ENCODE measurements at places on chromosomes 1 and 21.

DNA sequence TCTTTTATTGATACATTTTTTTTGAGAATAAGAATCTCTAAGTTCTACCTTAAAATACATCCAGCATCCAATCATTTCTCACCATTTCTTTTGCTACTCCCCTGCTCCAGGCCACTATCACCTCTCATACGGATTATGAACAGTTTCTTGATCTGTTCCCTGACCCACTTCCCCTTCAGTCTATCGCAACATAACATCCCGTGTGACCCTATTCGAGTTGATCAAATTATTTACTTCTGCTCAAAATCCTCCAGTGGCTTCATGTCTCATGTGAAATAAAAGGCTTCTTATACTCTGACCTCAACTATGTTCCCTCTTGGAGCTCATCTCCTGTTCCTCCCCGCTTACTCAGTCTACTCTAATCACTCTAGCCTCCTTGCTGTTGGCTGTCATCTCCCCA lies 5.2 kb downstream of the ALG14 start:
- DNase-seq = no peak

DNA sequence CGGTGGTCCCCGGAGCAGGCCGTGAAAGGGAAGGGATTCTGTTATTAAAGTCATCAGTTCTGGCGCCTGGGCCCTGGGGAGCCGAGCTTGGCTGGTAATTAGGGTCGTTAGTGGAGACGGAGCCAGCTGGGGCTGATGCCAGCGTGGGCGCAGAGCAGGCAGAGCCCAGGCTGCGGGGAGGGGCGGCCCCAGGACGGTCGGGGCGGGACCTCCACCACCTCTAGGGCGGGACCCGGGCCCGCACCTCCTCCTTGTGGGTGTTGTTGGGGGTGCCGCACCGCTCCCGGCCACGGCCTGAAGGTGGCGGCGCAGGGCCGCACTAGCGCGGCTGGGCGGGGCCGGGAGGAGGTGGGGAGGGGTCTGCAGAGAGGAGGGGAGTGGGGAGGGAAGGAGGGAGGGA lies 470.6 kb downstream of the PTPRU start:
- no peak for DNase-seq

DNA sequence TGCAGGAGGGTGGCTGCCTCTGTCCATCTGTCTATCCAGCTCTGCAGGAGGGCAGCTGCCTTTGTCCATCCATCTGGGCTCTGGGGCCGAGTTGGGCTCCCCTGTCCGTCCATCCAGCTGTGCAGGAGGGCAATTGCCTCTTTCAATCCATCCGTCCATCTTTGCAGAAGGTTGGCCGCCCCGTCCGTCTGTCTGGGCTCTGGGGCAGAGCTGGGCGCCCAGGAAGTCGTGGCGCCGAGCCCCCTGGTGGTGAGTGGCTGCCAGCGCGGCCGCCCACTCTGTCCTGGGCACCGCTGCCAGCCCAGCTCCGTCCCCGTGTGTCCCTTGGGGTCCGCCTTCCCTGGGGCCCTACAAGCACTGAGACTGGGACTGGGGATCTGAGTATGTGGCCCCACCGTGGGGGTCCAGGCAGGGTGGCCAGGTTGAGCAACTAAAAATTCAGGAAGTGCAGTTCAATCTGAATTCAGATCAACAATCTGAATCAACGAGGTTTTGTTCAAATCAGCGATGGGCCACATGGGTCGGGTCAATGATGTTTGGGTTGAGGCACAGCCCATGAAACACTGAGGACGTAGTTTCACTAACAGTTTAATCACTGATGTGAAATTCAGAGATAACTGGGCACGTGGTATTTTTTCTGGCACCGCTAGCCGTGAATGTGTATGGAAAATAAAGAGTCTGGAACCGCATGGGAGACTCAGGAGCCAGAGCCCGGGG lies 99.1 kb upstream of the ACTRT2 start:
- no peak for DNase-seq

- no peak for DNase-seq
These were observed 8.6 kb downstream of the STRIP1 start for GRCh38 chr1:110043016-110043415.

DNA sequence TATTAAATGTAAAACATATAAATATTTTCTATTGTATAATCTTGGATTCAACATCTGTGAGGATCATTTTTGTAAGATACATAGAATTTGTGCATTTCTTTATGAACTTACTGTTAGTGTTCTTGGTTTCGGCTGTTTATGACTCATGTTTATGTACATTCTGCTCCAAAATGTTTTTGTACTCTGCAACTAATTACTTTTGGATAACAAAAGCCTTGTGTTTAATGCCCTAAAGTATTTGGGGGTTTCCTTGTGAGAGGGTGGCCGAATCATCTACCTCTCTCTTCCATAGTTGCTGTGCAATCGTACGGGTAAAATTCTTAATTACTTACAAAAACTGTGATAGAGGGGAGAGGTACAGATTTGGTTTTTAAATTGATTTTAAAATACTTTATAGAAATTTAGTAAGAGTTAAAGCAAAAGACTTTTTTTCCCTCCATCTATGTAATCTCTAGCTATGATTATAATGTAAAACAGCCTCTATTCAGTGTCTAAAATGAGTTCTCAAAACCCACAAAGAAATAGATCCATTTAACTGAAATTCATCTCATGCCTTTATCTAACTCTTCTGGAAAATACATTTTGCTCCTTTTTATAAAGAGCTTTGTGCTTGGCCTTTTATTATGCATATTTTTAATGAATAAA lies 38.7 kb upstream of the LRRC8C start:
- DNase-seq = no peak

DNA sequence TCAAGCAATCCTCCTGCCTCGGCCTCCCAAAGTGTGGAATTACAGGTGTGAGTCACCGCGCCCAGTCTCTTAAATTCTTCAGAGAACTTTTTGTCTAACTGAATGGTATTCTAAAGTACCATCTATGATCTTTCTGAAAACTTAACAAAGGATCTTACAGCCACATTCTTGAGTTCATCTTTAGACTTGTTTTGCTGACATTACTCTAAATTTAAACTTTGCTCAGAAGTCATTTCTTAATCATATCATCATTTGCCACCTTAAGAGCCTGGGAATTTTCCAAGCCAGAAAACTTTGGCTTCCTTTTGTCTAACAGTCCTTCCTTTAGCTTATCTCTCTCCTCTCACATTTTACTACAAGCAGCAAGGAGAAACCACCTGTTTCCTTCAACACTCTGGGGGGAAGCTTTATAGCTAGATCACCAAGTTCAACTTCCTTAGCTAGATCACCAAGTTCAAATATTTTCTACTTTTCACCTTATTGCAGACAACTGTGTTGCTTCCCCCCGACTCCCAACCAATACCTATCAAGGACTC lies 5.4 kb upstream of the ZBTB8A start:
- DNase-seq = no peak

DNA sequence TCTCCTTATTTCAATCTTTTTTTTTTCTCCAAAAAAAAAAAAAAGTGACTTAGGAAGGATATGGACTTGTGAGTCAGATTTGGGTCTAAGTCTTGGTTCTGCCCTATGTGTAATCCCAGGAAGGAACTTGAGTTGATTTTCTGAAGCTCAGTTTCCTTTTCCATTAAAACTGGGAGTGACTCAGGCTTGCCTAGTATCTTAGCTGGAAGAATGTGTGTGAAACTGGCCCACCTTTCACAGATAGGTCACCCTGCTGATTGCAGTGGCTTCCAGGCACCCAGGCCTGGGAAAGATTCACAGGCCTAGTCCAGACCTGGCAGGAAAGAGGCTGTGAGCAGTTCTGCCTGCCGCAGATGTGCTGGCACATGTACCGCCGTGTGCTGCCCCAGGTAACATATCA lies 218.3 kb upstream of the HOOK1 start:
- no peak for DNase-seq

DNA sequence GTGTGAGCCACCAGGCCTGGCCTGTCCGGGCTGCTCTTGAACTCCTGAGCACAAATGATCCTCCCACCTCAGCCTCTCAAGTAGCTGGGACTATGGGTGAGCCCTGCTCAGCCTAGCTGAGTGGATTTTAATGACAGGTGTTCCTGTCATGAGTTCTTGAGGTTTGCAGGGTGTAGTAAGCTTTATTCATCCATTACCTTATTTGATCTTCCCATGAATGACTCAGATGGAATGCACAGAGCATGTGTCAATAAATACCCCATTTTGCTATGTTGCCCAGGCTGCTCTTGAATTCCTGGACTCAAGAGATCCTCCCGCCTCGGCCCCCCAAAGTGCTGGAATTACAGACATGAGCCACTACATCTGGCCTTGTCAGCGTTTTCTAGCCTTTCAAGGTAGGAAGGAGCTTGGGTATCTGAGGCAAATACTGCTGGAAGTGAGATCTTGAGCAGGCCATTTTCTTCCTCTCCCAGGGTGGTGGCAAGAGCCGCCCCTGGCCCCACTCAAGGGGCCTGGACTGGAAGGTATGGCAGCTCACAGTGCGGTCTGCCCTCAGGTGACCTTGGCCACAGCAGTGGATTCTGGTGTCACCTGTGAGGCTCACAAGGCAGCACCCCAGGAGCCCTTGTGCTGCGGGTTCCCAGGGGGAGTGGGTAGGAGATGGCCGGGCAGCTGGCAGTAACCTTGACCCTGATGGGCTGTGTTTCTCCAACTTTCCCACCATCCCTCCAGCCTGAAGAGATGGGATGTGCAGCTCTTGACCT lies 20.0 kb downstream of the PIK3CD start:
- DNase-seq = no peak

DNA sequence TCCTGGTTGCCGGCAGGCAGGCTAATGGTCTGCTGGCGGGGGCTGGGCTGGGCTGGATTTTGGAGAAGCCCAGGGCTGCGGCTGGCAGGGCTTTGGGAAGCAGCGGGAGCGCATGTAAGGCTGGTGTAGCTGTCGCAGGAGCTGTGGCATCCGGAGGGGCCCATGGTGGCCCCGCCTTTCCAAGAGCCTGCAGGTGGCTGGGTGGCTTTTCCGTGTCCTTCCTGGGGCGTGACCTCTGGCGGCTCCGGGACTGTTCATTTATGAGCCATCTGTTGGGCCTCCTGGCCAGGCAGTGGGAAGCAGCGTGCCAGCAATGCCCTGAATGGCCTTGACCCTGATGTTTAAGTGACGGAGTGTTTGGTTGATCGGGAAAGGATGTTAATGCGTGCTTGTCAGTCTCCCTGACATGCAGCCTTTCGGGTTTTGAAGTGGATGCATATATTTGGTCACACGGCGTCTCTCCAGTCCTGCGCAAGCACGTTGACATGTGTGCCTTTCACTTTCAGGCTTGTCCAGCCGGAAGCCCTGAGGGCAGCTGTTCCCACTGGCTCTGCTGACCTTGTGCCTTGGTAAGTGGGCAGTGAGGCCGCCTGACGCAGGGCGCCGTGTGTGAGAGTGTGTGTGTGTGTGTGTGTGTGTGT lies 38.5 kb downstream of the AGPAT3 start:
- DNase-seq = no peak

Measured in activated naive CD8-positive, alpha-beta T cell treated with anti-CD3 and anti-CD28 coated beads, Interleukin-2, amount 50 U/mL, for 16 hours (primary cell).